ENCODE measurements at places on chromosomes 3 and 15.

- no peak for DNase-seq
These were observed 10.8 kb upstream of the VILL start for GRCh38 chr3:37979541-37980461.

DNA sequence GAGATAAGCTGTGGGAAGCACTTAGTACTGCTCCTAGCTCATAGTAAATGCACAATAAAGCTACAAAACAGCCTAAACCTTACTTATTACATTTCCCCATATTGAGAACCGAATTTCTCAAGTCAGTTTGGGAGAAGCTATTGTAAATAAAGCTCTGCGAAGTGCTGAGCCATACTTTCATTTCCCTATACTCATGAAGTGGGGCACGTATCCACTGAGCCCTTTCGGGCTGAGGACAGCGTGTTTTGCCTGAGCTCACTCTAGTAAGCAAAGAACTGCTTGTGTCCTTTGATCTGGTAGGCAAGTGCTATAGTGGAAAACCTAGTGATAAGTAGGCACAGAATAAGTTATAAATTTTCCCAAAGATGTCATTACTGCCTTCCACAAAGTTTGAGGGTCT is 165.0 kb downstream of the RSL24D1 start:
- no peak for DNase-seq

DNA sequence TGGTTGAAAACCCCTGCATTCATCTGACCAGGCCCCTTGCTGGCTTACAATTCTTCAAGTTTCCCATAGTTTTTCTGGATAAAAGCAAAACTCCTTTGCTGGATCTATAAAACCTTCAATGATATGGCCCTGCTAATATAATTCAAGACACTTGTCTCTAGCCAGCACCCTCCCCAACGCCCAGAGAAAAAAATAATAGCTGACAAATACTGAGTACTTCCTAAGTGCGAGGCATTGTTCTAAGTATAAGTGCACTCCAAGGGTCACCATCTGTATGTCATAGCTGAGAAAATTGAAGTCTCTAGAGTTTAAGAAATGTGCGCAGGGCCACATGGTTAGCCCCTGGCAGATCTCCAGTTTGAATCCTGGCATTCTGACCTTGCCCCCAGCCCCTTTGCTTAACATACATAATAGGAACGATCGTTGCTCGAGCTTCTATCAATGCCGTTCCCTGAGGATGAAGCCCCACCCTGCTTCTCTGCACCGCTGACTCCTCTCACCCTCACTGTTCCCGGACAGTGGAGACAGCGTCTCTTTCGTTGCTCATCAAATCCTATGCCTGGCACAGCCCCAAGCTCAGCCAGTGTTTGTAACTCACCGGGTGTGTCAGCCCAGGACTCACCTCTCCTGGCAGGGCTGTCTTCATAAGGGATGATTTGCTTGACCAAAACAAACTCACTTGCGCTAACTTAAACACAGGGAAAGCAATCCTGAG is 377.1 kb upstream of the PROK2 start:
- peak; percentile 51 for DNase-seq

DNA sequence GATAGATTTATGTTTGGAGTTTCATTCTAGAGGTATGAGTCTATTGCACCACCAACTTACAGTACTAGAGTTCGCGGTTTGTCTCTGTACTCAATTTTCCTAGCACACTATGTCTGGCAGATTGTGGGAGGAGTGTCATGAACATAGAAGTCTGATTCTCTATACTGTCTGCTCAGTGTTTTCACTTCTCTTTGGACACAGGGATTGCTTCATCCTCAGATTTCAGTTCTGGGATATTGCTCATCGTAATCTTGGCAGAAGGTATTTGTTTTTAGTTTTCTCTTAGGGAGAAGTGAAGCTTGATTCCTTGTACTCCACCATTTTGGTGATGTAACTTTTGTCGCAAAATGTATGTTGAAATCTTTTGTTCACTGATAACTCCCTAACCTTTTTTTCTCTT is 27.8 kb upstream of the AZI2 start:
- peak; percentile 50 for DNase-seq

DNA sequence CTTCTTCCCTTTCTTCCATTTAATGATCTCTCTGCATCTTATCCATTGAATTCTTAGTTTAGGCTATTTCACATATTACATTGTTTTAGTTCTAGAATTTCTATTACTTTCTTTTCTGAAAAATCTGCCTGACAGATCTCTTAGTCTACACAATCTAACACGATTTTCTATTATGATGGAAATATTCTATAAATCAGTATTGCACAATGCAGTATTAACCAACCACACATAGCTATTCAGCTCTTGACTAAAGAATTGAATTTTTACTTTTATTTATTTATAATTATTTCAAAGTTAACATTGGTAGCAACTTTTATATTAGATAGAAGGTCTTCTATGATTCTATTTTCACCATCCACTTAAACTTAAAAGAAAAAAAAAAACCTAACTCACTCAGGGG is 36.2 kb upstream of the GOLGA8A start:
- no peak for DNase-seq

Measured in HT1080 (cell line).